NCI-H2171 (cell line): ENCODE measurements at places on chromosomes 3 and 15.
A peak's percentile ranks its signal among the peaks of the same experiment; 100 is the strongest.

GRCh38 chr15:29870495-29871151, 48.4 kb upstream of the TJP1 start:
- peak; percentile 18 for DNase-seq

DNA sequence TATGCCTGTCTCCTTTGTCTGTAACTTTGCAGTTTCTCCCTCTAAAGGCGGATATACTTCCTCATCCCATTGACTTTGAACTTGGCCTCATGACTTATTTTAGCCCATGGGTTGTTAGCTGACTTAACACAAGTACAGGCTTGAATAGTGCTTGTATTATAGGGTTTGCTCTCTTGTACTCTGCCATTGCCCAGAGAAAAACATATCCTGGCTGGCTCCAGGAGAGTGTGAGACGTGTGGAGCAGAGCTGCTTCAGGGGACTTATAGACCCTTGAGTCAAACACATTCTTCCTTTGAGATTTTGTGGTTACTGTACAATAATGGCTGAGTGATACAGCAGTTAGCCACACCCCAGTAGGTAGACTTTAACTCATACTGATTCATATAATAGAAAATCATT, 124.0 kb downstream of the RAP2B start:
- no peak for DNase-seq

- no peak for DNase-seq
Observed at GRCh38 chr15:79329171-79329611, 18.3 kb downstream of the TMED3 start.

GRCh38 chr3:182740710-182741109, 52.6 kb upstream of the ATP11B start:
- peak; percentile 30 for DNase-seq

DNA sequence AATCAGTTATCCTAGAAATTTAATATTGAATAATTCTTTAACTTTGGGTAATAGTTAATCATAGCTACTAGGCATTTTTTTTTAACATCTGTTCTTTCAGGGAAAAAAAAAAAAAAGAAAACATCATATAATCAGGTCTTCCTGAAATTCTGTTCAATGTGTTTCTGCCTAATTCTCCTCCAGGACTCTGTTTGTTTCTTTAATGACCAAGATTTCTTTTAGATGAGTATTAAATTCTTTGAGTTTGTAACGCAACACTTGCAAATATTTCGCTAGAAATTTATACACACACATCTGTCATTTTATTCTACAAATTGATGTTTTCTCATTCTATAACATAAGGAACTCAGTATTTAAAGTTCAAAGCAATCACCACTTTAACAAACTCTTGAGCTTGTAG, 56.7 kb downstream of the ALCAM start:
- DNase-seq: no peak

- no peak for DNase-seq
Observed at GRCh38 chr3:57012847-57013246, 47.6 kb upstream of the SPATA12 start.

DNA sequence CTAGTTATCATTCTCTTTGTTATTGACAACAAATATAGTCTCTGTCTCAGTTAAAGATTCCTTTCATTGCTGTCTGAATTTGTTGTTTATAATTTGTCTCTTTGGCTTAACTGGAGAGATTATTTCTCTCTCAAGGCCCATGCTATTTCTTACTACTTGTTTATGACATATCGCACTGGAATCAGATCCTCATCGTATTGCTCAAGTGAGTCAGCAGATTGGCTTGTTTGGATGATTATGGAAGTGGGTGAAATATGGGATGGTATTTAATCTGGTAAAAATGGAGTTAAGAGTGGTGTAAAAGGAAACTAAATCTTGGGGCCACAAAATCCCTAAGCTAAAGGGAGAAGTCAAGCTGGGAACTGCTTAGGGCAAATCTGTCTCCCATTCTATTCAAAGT, 613.1 kb downstream of the SI start:
- no peak for DNase-seq

- DNase-seq: no peak
Observed at GRCh38 chr3:105359098-105359762, 7.5 kb upstream of the ALCAM start.

DNA sequence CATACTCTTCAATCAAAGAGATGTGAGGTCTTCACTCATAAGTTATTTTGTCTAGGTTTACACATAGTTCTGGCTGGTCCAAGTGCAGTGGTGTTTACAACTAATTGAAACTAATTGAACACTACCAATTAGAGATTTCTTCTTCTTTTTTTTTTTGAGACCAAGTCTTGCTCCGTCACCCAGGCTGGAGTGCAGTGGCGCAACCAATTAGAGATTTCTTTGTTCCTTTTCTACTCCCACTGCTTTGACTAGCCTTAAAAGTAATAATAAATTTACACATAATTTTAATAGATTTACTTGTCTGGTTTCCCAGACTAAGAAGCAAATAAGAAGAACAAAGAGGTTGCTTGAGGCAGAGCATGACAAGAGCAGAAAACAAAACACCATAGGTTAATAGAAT, 6.7 kb upstream of the DENND6A start:
- no peak for DNase-seq

DNA sequence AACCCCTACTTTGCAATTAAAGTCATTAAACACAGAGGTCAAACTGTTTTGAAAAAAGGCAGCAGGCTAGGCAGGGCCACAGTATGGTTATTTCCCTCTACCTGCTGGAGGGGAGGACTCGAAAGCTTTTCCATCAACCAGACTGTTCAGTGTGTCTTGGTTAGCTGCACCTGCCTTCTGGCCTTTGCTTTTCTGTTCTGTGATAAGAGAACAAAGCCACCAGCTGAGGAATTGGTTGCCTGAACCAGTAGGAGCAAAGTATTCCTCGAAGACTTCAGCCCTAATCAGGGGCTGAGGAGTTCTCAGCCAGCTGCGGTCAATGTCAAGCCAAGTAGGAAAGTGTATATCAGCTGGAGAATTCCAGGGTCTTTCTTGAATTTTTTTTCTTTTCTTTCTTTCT, 132.5 kb downstream of the SOX2 start:
- no peak for DNase-seq

- DNase-seq: no peak
Observed at GRCh38 chr15:57158997-57159668, 217.2 kb upstream of the CGNL1 start.

- peak; percentile 30 for DNase-seq
Observed at GRCh38 chr15:63405159-63405558, 23.5 kb upstream of the CA12 start.

DNA sequence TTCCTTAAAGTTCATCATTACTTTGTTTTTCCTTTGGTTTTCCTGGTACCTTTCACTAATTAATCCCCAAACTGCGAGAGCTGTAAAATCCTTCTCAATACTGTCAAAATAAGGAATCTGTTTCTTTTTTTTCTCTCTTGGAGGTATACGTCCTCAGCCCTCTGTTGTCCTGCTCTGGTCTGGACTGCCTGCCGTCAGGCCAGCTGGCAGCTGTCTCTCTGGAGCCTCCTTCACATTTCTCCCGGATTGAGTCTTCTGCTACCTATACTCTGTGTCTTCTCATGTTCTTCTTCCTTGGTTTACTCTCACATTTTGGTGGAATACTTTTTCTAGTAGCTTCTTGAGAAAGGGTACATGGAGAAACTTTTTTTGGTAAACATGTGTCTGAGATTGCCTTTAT, 13.8 kb downstream of the TATDN2 start:
- DNase-seq: no peak

GRCh38 chr15:92839696-92840095, 60.4 kb upstream of the CHD2 start:
- DNase-seq: peak; percentile 93

- no peak for DNase-seq
Observed at GRCh38 chr15:93614386-93615104, 525.5 kb upstream of the RGMA start.

- peak; percentile 85 for DNase-seq
Observed at GRCh38 chr15:65400760-65401610, 21.8 kb downstream of the IGDCC4 start.

GRCh38 chr3:194396539-194396858, 2.6 kb downstream of the GP5 start:
- no peak for DNase-seq

GRCh38 chr15:36271048-36271447, 308.4 kb upstream of the CDIN1 start:
- DNase-seq: no peak

DNA sequence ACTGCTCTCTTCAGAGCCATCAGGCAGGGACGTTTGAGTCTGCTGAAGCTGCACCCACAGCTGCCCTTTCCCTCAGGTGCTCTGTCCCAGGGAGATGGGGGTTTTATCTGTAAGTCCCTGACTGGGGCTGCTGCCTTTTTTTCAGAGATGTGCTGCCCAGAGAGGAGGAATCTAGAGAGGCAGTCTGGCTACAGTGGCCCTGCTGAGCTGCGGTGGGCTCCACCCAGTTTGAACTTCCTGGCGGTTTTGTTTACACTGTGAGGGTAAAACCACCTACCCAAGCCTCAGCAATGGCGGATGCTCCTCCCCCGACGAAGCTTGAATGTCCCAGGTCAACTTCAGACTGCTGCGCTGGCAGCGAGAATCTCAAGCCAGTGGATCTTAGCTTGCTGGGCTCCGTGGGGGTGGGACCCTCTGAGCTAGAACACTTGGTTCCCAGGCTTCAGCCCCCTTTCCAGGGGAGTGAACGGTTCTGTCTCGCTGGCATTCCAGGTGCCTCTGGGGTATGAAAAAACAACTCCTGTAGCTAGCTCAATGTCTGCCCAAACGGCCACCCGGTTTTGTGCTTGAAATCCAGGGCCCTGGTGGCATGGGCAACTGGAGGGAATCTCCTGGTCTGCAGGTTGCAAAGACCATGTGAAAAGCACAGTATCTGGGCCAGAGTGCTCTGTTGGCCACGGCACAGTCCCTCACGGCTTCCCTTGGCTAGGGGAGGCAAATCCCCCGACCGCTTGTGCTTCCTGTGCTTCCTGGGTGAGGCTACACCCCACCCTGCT, 21.1 kb upstream of the ST6GAL1 start:
- no peak for DNase-seq

DNA sequence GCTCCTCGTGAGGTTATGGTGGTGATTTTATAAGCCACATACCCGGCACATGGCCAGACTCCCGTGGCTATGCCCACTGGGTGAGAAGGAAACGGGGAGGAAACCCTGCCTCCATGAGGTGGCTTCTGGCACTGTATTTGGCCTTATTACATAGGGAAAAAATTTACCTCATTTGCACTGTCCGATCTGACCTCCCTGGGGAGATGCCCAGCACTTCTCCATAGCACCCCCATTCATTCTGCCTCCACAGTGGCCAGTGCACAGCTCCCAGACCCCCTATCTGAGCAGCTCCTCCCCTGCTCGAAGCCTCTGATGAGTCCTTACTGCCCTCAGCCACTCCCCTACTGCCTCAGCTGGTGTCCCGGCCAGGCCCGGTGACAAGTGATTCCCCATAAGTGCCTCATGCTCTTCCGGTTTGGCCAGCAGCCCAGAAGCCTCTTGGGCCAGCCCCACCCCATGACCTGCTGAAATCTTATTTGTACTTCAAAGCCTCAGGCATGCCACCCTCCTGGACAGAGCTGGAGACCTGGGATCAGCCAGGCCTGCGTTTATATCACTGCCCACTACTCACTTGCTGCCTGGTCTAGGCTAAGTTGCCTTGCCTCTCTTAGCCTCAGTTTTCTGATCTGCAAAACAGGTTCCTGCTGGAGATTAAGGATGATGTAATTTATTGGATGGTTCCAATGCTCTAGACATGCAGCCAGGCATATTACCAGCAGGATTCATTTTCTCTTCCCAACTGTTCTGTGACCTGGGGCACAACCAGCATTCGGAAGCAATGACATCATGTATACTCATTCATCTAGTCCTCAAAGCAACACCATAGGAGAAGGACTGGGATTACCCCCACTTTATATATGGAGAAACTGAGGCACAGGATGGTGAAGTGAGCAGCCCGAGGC, 30.6 kb upstream of the SLC6A6 start:
- DNase-seq: no peak

DNA sequence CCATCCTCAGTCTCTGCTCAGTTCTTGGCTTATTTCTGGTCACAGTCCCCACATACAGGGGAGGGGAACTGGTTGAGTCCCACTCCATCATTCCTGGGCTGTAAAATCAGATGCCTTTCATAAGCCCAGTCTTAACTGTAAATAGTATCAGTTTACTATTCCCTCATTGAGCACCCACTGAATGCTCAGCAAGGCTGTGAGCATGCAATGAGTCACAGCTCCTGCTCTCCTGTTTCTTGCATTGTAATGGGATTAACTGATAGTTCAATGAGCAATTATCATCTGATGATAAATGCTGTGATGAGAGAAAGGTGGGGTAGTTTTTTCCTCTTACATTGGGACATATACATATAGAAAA, 113.6 kb upstream of the TPM1 start:
- DNase-seq: no peak

DNA sequence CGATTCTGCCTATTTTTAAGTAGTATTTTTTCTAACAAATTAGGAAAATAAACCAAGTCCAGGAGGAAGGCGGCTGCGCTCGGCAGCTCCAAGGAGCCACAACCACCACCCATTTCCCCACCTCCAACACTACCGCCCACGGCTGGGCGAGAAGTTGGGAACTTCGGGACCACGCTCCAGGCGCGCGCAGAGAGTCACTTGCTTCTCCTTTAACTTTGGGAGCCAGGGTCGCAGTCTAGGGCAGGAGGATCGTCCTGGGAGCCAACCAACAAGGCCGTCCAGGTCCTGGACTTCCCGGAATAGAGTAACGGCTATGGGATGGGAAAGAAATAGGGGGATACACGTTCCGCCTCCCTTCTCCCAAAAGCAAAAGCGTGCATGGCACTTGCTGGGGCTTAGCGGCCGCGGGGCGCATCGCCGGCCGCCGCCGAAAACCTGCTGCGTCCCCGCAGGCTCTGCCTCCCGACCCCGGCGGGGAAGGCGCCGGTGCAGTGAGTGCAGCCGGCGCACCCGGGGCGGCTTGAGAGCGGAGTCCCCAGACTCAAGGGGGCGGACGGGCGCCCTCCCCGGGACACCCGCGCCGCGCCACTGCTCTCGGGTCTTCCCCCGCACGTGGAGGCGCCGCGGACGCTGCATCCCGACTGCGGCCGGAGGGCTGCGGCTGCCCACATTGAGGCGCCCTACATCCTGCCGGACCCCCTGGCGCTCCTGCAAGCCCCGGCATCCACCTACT, 699 bp downstream of the MEGF11 start:
- DNase-seq: no peak

DNA sequence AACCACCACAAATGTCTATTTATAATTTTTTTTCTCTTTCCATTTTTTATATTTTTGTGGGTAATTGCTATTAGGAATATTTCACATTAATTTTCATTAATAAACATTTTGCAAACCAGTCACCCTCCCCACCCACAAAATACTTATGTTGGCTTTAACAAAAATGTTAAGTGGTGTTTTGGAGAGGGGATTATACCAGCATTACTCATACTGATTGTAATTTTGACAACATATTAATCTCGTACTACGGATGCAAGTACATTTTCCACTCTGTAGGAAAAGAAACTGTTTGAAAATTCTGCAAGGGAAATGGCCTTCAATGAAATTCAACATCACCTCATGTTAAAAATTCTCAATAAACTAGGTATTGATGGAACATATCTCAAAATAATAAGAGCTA, 58.3 kb downstream of the BCHE start:
- DNase-seq: no peak

GRCh38 chr15:47756872-47757271, 39.6 kb downstream of the SEMA6D start:
- no peak for DNase-seq

GRCh38 chr3:284322-284721, 87.8 kb downstream of the CHL1 start:
- DNase-seq: no peak

GRCh38 chr3:53166781-53167291, 5.8 kb downstream of the PRKCD start:
- no peak for DNase-seq

GRCh38 chr15:73799466-73799865, 46.3 kb upstream of the INSYN1 start:
- no peak for DNase-seq

GRCh38 chr3:54032598-54032997, 89.8 kb upstream of the CACNA2D3 start:
- DNase-seq: no peak
